GM23248 (cell line): ENCODE measurements at places on chromosomes 12 and 14. TPM values are rescaled to one million over a fixed set of nuclear protein-coding genes. Genes with fewer than 3 reads are reported as not detected.

GRCh38 chr12:118103601-118104382 lies at the start of gene VSIG10:
Gene VSIG10, minus strand, starts transcription at chr12:118104011. Its CDS starts 340 bp downstream, at chr12:118103671.
- no peaks in the 10 kb centered on the region for H3K36me3 ChIP-seq
- DNase-seq: peak; percentile 75
- no peaks in the 10 kb centered on the region for H3K27me3 ChIP-seq
- H3K4me3 ChIP-seq: peak within 1 kb of the TSS; percentile 78

- no peak for DNase-seq
- H3K4me1 ChIP-seq: no peaks in the 10 kb centered on the region
- H3K27me3 ChIP-seq: no peaks in the 10 kb centered on the region
- H3K27ac ChIP-seq: no peak overlapping the region
- H3K36me3 ChIP-seq: no peaks in the 10 kb centered on the region
Measured at GRCh38 chr12:91077228-91077954, 19.6 kb upstream of the KERA start.

The KRT7 gene
- polyA plus RNA-seq: 14.4 and 17.4 TPM in 2 replicates

The CLEC9A gene
- polyA plus RNA-seq: not detected in 2 replicates

The TSPAN11 gene
- polyA plus RNA-seq: 0.51 and 0.70 TPM in 2 replicates
